SJSA1 (cell line): ENCODE measurements at places on chromosomes 1 and 21. TPM values are rescaled to one million over a fixed set of nuclear protein-coding genes. Genes with fewer than 3 reads are reported as not detected.

GRCh38 chr1:62391369-62391971, 45.4 kb upstream of the USP1 start:
- DNase-seq = no peak

Gene ADAM30
- not detected in 2 replicates for total RNA-seq

- no peak for DNase-seq
Measured at GRCh38 chr1:56304975-56305374, 274.4 kb downstream of the PLPP3 start.

Gene LCE1A
- not detected in 2 replicates for total RNA-seq

DNA sequence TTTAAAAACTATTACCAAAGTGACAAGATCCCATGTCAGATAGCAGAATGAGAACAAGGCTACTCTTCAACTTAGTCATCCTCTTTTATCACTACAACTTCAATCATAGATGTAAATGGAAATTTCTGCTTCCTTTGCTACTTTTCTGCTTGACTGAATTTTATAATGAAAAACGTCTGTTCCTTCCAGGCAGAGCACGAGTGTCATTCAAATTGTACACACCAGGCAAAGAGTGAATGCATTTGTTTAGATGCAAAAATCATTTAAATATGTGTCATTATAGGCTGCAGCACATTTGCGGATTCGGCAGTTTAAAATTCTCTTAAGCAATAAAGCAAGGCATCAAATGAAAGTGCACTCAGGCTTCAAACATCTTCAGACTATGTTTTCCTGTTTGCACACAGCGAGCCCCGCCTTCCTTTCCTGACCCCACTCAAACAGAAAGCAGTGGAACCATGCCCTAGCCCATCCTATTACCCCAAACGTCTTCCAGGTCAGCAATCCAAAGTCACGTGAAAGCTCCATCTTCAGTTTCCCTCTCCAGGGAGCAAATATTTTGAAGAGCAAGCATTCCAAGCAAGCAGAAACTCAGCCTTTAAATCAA, 99.6 kb downstream of the APP start:
- DNase-seq = no peak
